OCI-LY7 (cell line): ENCODE measurements at places on chromosomes 2 and 18.
A peak's percentile ranks its signal among the peaks of the same experiment; 100 is the strongest.

DNA sequence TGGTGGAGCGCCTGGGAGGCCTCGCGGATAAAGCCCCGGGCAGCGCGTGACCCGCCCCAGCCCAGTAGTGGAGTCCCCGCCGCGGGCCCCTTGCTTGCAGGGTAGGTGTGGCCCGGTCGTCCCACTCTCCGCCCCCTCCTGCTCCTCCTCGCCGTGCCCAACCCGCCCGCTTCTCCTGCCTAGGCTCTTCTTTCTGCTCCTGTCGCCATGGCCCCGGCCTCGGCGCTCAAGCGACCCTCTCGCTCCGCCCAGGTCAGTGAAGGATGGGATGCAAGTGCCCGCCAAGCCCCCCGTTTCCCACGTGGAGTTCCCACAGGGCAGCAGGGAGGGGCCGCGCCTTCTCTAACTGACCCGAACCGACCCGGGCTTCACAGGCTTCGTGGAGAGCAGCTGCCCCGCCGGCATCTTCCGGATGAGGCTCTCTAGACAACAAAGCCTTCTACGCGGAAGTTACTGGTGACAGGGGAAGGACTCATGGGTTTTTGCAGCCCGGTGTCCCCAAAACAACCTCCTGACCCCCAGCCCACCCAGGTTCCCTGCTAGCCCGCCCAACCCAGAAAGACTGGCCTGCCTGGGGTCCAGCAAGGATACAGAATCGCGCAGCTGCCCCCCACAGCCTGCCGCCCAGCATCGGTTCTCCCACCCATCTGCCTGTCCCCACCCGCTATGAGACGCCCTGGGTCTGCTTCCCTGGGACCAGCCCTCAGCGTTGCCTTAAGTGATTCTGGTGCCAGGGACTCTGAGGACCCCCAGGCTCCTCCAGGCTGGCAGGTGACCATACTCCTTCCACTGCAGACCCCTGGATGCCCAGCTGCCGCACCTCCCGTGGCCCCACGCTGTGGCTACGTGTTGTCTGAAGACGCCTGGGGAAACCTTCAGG lies 32.8 kb downstream of the TTC32 start:
- peak; percentile 8 for DNase-seq

DNA sequence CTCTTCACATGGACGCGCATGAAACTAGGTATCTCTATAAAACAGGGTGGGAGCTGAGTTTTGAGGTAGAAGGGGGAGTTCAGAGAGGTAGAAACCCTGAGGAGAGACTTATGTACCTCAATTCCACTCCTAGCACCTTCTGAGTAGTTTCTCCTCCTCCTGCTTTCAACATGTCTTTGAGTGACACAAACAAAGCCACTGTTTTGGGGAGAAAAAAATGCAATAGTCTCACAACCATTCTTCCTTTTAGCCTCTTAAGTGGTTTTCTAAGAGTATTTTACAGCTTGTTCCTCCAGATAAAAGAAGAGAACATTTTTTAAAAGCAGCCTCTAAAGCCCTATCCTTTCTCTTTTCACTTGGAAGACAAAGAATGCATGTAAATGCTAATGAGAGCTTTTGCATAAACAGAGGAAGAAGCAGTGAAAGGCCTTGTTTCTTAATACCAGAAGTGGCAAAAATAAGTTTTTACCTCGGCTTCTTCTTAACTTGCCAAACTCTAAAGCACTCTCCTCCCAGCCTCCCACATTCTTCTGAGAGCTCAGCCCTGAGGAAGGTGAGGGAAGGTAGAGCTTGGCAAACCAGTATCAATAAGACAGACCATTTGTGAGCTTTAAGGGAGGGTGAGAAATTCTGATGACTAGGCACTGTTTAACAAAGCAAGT lies 1304.4 kb upstream of the ACVR2A start:
- DNase-seq, result no peak

DNA sequence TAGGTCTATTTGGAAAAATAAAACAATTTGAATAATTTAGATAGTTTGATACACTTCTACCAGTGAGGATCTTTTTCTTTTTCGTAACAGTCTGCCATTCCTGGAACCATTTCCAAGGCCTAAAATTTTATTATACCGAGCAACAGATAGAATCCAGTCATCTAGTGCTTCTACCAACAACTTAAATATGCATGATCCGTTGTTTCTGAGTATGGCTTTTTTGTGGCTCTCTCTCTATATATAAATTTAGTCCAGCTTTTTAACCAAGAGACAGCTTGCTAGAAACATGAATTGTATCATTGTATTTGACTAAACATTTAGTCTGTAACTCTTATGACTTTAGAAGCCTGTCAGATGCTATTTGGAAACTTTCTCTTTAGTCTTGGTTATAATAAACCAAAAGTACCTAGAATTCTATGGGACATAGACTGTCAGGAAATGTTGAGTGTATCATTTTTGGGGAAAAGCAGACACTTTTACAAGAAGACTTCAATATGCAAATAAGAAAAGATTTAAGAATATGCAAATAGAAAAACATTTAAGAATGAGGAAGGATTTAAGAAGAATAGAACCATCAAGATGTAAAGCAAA lies 161.4 kb downstream of the ZEB2 start:
- DNase-seq, result no peak

- peak; percentile 52 for DNase-seq
Observed at GRCh38 chr2:234348081-234348480, 148.8 kb downstream of the ARL4C start.

DNA sequence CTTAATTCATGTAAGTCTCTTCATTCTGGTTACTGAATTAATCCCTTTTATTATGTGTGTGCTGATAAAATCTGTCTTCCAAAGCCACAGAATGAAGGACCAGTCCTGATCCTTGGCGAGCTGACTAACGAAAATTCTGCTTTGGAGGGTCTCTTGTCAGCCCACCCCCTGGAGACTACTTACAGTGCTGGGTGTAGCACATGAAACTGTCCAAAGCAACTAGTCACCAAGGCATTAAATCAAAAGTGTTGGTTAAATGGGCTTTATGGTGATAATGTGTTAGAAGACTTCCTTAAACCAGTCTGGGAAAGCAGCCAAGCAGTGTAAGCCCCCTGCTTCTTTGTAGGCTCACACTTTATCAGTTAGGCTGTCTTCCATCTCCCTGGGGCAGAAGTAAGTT lies 420.2 kb downstream of the SUCLG1 start:
- DNase-seq, result no peak

DNA sequence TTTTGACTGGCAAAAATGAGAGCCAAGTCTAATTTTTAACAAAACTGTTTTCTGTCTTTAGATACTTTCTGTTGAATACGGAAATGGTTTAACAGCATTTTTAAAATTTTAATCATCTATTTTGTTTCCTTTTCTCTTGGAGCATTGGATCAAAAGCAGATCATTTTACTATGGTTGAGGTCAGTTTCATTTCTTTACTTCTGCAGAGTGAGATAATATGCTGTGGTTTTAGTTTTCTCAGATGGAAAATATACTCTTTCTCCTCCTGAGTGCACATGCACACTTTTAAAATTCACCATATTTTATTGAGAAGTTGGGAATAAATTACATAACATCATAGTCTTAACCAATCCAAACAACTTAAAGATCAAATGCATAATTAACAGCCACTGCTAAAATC lies 283.3 kb downstream of the SLC8A1 start:
- no peak for DNase-seq

GRCh38 chr2:238294393-238295143 lies 6.2 kb upstream of the PER2 start:
- DNase-seq, result no peak

GRCh38 chr2:188449561-188449960 lies 157.9 kb downstream of the GULP1 start:
- DNase-seq, result no peak

DNA sequence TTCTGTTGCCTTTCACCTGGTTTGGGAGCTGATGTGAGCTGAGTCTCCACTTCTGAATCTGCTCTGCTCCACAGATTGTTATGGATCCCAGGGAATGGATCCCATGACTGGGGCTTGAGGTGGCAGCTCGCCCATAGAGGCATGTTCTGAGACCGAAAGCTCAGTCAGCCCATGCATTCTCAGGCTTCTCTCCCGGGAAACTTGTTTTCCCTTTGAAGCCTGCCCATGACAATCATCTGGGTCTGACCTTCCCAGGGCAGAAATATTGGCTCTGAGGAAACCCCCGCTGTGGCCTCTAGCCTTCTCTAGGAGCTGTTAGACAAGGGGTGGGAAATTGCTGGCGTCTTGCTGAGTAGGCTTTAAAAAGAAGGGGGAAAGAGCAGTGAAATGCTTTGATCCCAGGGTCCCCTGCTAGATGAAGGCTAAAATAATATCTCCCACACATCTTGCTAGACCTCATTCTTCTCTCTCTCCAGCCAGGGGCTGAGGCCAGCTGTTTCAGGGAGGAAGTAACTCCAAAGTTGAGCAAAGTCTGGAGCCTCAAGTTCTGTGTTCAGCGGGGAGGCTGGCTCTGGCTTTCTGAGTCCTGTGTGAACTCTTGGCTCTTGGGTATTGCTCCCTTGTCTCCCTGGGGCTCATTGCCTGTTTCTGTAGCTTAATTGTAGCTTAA lies 2.0 kb downstream of the VAMP8 start:
- DNase-seq, result peak; percentile 41

DNA sequence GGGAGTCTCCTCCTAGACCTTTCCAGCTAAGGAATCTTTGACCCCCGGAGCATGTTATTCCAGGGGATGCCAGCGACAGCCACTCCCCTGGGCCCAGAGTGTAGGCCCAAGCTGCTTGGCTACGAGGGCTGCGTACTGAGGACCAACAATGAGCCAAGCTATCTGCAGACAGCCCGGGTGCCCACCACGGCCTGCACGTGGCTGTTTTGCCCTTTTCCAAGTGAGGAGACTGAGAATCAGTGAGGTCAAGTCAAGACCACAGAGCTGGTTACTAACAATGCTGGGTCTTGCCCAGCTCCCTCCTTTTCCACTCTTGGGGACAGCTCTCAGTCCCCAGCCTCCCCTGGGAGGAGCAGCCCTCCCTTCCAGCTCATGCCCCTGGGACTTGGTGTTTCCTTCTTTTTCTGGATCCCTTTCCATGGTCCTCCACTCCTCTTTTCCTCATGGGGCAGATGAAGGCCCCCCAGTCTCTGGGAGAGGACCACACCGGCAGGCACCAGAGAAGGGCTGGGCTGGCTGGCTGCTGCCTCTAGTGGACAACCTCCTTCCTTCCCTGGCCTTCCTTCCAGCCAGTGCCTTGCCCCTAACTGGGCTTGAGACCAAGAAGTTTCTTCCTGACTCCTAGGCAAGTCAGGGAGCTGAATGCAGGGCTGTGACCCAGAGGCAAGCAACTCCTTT lies 550 bp upstream of the MALL start:
- DNase-seq, result no peak

GRCh38 chr2:124001696-124002430 lies 23.2 kb upstream of the CNTNAP5 start:
- no peak for DNase-seq

GRCh38 chr2:4690913-4691312 lies 987.5 kb downstream of the DCDC2C start:
- no peak for DNase-seq

DNA sequence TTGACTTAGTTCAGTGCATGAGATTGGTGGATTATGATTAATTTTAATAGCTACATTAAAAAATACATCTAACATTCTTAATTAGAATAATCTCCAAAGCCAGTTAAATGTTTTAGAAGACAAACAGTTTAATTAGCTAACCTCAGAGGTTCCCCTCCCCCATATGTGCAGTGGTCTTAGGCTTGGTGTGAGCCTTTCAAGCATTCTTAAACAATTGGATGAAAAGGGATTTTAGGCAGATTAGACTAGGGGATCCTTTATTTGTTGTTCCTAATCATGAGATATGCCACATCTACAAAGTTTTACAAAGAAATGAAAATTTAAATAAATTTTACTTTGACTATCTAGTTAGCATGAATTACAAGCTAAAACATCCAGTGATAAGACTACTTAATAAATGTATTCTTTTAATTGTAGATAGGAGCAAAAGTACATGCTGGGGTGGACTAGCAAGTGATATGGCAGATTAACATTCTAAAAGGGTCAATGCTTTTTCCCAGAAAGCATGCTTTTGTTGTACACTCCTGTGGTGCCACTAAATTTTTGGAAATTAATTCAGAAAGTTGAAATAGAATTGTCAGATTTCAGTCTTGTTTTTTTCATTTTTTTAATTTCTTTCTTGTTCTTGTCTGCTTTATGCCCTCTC lies 42.7 kb upstream of the OTX1 start:
- DNase-seq, result no peak

DNA sequence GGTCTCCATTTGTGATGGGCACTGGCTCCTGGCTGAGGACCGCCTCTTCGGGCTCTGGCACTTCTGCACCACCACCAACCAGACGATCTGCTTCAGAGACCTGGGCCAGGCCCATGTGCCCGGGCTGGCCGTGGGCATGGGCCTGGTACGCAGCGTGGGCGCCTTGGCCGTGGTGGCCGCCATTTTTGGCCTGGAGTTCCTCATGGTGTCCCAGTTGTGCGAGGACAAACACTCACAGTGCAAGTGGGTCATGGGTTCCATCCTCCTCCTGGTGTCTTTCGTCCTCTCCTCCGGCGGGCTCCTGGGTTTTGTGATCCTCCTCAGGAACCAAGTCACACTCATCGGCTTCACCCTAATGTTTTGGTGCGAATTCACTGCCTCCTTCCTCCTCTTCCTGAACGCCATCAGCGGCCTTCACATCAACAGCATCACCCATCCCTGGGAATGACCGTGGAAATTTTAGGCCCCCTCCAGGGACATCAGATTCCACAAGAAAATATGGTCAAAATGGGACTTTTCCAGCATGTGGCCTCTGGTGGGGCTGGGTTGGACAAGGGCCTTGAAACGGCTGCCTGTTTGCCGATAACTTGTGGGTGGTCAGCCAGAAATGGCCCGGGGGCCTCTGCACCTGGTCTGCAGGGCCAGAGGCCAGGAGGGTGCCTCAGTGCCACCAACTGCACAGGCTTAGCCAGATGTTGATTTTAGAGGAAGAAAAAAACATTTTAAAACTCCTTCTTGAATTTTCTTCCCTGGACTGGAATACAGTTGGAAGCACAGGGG lies 5.5 kb downstream of the TMEM37 start:
- no peak for DNase-seq

- DNase-seq, result no peak
Observed at GRCh38 chr2:99032786-99033185, 96.8 kb upstream of the CRACDL start.

GRCh38 chr2:120429586-120430500 lies 83.9 kb downstream of the INHBB start:
- DNase-seq, result no peak

GRCh38 chr2:163801486-163801885 lies 65.7 kb upstream of the FIGN start:
- no peak for DNase-seq

DNA sequence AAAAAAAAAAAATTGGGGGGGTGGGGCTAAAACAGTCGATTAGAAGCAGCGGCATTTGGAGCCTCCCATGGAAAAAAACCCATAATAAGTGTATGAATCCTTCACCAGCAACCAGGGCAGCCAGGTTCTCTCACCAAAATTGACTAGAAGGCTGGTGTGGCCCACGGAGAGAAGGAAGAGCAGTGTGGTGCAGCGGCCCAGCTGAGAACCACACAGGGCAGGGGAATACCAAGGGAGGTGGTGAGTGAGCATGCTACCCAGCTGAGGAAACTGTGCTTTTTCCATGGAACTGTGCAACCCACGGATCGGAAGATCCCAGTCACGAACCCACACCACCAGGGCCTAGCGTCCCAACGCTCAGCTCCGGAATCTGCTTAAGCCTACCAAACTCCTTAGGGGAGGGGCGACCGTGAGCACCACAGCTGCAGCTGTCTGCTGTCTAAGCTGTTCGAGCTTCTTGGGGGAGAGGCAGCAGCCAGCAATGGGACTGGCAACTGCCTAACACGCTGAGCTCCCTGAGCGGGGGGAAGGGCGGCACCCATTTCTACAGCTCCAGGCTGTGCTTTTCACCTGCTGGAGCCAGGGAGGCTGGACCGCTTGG lies 1037.2 kb upstream of the ACVR2A start:
- DNase-seq, result no peak

- DNase-seq, result no peak
Observed at GRCh38 chr2:238551091-238551490, 124.4 kb downstream of the ASB1 start.
